ENCODE measurements at places on chromosomes 1 and 21.

DNA sequence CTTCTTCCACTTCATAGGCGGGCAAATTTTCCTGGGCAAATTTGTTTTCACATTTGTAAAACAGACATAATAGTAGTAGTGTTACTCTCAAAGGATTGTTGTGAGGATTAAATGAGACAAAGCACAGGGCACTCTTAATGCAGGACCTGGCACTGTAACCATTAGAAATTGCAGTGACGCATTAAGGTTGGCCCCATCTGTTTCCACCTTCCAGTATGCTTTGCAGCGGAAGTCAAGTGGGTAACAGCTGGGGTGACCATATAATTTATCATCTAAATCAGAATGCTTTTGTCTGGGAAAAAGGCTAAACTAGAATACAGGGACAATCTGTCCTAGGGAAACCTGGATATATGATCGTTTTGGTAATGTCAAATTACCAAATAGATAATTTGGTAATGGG lies 132.5 kb upstream of the CACHD1 start:
- no peak for DNase-seq

DNA sequence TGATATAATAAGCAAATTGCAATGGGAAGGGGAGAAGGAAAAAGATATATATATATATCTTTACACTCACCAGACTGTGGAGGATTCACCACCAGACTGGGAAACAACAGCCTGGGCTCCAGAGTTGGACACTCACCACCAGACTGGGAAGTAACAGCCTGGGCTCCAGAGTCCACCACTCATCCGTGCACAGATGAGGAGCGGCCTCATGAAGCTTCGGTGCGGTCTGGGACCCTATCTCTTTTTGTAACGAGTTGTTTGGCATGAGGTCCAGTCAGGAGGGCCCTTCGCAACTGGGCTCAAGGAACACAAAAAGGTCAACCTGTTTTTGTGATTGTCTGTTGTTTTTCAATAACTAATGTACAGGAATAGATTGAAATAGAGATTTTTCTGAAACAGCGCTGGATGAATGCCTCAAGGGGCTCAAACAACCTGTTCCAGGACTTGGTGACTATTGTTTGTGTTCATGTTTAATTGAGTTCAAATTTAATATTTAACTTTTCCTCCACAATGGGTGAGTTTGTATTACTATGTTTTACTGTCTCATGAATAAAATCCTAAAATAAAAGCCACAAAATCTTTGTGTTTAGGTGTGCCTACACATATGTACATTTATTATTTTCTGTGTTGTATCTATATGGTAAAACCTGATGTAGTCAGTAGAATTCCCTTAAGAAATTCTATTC lies 40.1 kb downstream of the S100A10 start:
- DNase-seq: no peak

GRCh38 chr1:183029591-183030000 lies 6.4 kb downstream of the LAMC1 start:
- DNase-seq: no peak

DNA sequence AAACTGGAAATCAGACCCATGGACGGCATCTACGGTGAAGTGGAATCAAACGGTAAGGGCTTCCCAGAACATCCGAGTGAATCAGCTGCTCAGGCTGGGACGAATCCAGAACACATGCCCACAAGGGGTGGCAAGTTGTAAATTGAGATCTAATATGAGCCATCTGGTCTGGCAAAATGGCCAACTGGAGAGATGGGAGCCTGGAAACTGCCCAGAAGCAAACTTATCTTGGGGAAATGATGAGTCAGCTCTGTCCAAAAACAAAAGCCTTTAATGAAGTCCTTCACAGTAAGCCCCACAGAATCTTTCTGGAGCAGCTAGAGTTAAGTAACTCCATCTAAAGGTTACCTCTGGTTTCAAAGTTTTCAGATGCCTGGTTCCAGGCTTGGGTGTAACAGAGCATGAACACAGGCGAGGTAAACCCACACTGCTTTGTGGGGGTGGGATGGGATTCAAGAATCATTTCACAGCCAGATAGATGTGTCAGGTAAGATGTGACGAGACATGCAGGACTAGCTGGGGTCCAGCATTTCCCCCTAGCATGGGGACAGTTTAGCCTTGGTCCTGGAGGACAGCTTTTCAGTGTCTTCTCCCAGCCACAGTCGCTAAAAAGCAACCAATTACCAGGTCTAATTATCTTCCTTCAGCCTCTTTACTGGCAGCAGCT lies 10.5 kb upstream of the SRP9 start:
- DNase-seq: no peak

GRCh38 chr1:112794654-112795239 lies 79.6 kb upstream of the PPM1J start:
- DNase-seq: no peak

- no peak for DNase-seq
Observed at GRCh38 chr1:8562222-8562621, 244.3 kb downstream of the SLC45A1 start.

DNA sequence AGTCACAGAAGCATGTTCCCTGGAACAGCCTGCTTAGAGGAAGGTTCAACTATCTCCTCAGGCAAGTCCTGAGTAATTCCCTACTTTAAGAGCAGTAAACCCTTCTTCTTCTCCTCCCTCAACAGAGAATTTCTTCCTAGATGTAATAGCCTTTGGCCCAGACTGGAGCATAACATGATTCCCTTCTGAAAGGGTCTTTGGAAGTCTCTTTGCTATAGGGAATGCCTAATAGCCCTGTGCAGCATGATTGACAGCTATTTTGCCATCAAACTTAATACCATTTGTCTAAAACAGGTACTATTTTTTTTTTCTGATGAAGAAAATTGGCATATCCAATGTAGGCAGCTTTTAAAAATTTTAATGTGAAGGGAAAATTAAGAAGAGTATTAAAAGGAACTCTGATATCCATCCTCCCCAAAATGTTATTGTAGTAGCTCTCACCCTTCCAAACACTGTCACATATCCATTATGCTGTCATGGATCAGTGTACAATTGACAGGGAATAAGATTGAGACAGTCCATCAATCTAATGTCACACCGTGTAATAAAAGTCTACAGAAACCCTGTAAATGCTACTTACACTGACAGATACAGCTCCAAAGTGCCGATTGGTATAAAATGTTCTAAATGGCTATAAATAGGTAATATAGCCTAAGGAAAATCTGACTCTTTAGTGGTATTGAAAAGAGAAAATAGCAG lies 884.6 kb downstream of the TTLL7 start:
- no peak for DNase-seq

GRCh38 chr1:202890392-202890791 lies 1.4 kb upstream of the RABIF start:
- DNase-seq: no peak

DNA sequence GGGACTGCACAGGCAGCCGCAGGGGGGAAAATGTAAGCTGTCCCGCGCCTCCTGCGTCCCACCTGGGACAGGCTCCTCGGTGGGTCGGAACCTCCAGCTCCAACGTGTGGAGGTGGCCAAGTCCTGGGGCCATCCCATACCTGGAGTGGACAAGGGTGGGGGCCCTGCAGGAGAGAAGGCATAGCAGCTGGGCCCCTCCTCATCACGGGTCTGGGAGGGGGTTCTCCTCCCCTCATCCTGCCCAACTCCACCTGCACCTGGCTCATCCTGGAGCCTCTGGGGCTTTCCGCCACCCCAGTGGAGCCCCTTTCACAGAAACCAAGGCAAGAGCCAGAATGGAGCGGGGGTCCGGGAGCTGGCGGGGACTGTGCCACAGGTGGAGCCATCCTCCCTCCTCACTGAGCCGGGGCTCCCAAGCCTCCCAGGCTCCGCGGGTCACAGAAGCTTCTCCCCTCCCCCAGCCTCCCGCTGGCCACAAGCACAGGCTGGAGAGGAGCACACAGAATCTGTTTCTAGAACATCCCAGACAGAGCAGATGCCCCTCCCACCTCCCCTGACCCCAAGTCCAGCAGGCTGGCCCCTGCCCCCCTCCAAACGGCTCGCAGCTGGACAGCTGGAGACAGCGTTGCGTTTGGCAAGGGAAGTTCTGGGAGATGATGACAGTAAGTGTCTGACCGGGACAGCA lies 65.8 kb downstream of the MEGF6 start:
- DNase-seq: no peak

GRCh38 chr1:8494681-8495080 lies 176.8 kb downstream of the SLC45A1 start:
- DNase-seq: no peak

- no peak for DNase-seq
Observed at GRCh38 chr1:4562321-4562720, 92.1 kb upstream of the AJAP1 start.

DNA sequence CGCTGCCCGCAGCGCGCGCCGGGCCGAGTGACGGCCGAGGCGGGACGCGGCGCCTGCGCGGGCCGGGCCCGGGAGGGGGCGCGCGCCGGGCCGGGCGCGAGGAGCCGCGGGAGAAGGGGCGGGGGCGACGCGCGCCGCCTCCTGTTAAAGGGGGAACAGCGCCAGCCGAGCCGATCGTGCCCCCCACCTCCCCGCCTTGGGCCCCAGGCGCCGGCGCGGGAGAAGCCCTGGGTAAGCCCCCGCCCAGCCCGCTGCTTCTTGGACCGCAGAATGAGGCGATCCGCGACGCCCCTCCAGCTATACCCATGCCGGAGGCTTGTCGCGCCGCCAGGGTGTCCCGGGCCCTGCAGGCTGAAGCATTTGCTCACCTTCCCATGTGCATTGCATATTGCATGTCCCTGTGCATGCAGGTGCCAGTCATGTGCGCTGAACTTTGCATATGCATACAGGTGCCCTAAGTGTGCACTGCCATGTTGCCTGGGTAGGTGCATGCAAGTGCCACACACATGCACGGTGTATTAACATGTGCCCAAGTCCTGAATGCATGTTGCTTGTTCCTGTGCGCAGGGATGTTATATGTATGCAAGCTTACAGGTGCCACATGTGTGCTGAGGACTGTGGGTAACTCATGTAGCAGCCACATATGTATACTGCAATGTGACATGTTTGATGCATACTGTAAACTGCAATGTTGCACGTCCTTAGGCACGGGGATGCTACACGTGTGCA lies at the start of gene ADGRB2:
TSS of gene ADGRB2 (minus strand) at position 29 of the 729 bp plus-strand sequence. CDS start 7,119 bp downstream, outside the sequence.
- no peak for DNase-seq

- DNase-seq: no peak
Observed at GRCh38 chr1:162185314-162186025, 116.0 kb downstream of the NOS1AP start.

GRCh38 chr1:205585169-205585834 lies 46.5 kb downstream of the ELK4 start:
- DNase-seq: no peak

DNA sequence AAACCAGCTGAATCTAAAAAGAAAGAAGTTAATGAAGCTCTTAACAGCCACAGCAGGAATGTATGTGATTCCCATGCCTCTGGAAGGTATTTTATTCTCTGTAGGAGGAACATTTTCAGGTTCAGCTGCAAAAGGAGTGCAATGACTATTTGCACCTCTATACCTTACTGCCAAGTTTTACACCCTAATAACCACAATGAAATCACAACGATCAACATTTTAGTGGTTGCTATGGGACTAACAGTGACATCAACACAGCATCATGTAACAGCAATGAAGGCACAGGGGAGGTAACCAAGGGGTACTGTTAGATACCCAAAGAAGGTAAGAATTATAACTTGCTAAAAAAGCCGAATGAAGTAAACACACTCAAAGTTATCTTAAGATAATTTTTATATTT lies 116.3 kb upstream of the HP1BP3 start:
- no peak for DNase-seq

GRCh38 chr1:41353744-41354143 lies 7.5 kb upstream of the FOXO6 start:
- no peak for DNase-seq

GRCh38 chr21:15729346-15729673 lies 472 bp upstream of the USP25 start:
- DNase-seq: no peak

- no peak for DNase-seq
Observed at GRCh38 chr1:98232678-98233077, 311.8 kb upstream of the DPYD start.

- DNase-seq: no peak
Observed at GRCh38 chr21:15651172-15651571, 78.6 kb upstream of the USP25 start.

GRCh38 chr1:11027316-11027715 lies 14.9 kb downstream of the TARDBP start:
- no peak for DNase-seq

GRCh38 chr21:45601551-45601950 lies 42.0 kb upstream of the PCBP3 start:
- DNase-seq: no peak

GRCh38 chr1:6464514-6464836 lies 1.5 kb downstream of the TNFRSF25 start:
- peak; percentile 45 for DNase-seq

GRCh38 chr1:172997941-172998361 lies 52.8 kb downstream of the TNFSF18 start:
- no peak for DNase-seq

DNA sequence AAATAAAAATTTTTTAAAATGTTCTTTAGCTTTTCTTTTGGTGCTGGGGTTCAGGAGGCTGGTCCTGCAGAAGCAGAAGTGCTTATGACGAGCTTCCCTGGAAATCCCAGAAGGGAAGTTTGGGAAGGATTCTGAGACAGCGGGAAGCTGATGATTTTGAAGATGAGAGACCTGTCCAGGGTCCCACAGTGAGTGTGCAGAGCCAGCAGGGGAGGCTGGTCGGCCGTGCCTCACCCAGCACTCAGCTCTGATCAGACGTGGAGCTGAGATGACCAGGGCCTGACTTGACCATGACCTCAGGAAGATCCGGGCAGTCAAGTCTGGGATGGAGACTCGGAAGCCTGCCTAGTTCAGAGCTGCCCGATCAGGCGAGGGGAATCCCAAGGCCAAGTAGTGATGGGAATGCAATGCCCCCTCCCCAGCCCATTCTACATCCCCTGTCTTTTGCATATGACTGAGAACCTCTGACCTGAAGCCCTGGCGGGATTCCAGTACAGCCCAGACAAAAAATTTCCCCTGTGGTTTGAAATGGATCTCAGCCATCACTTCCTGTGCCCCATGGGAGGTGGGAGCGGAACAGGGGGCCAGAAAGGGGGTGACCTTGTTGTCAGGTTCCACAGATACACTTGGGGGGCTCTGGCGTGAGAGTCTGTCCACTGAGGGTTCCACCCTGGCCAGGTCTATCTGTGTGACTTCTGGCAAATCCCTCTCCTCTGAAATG lies 96.8 kb upstream of the RUNX3 start:
- no peak for DNase-seq
